ENCODE measurements at places on chromosomes 2 and 18.

DNA sequence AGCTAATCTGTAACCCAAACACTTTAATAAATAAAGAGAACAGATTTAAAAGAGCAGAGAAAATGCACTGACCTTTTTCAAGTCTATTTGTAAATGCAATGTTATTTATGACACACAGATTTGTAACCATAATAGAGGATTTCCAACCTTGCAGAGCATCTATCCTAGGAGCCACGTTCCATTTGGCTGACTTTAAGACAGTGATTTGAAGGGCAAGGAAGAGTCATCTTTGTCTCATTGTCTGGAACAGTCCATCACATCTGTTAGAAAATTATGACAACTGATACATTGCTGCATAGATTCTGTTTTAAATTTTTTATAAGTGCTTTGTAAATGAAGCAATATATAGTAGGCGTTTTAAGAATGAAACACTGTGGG, 90.8 kb upstream of the L3MBTL4 start:
- DNase-seq = no peak

GRCh38 chr2:88078643-88079172, 11.1 kb downstream of the SMYD1 start:
- DNase-seq = no peak

- DNase-seq = peak; percentile 82
Measured at GRCh38 chr2:28406276-28407096, 13.8 kb downstream of the FOSL2 start.

- DNase-seq = no peak
Measured at GRCh38 chr2:61770746-61771145, 83.1 kb downstream of the FAM161A start.
